ENCODE measurements at places on chromosomes 3 and 15. TPM values are rescaled to one million over a fixed set of nuclear protein-coding genes. Genes with fewer than 3 reads are reported as not detected.

Gene CASR
- total RNA-seq, result not detected

Gene RAB6B
- total RNA-seq, result 1.0 TPM

Gene RAB8B
- 3.1 TPM for total RNA-seq

Gene CLSTN2
- total RNA-seq, result 2.3 TPM

Gene SCN5A
- not detected for total RNA-seq

Gene C3orf49
- total RNA-seq, result not detected

Gene MED12L
- 0.09 TPM for total RNA-seq

Gene LRRC49
- 5.5 TPM for total RNA-seq

Gene C3orf20
- total RNA-seq, result not detected

Gene MYH15
- not detected for total RNA-seq

Gene WWTR1
- total RNA-seq, result 39.2 TPM

Gene C3orf85
- total RNA-seq, result not detected

Gene NRROS
- total RNA-seq, result 4.8 TPM

Gene C2CD4B
- 0.44 TPM for total RNA-seq

Gene FILIP1L
- total RNA-seq, result 18.5 TPM
